RWPE1 (cell line): ENCODE measurements at places on chromosomes 3 and 15.

DNA sequence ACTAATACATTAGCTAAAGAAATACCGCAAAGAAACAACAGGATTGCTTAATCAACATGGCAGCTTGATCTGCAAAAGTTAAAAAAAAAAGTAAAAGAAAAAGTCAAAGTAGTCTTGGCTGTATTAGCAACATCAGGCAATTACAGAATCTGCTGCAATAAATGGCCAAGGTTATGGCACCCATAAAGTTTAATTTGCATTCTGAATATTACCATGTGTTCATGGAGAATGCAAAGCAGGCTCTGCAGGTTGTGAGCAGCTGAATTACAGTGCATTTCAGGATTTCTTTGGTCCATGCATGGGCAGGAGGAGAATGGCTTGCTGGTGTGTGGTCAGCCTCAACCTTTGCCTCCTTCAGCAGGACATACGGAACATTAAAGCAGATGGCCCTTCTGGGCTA is 199.1 kb upstream of the AZI2 start:
- no peak for DNase-seq

- DNase-seq: no peak
These were observed 59.7 kb downstream of the ITPR1 start for GRCh38 chr3:4552811-4553210.

DNA sequence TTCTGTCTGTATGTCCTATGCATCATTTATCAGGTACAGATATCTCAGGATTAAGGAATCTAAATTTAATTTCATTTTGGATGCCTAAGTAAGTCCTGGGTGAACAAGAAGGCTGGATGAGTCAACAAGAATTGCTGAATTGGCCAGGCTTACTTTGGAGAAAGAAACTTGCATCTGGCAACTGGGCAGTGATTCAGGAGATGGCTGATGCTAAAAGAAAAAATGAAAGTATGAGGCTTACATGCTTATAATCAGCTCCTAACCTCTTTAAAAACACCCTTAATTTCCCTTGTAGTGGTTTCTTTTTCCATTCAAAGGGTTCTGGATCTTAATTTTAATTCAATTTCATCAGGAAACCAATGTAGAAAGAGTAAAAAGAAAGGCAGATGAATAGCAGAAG is 228.8 kb upstream of the PEX5L start:
- no peak for DNase-seq

GRCh38 chr15:77069521-77070121 is 1.3 kb downstream of the TSPAN3 start:
- DNase-seq: no peak
